Fibroblast of the aortic adventitia (primary cell): ENCODE measurements at places on chromosomes 2 and 18. TPM values are rescaled to one million over a fixed set of nuclear protein-coding genes. Genes with fewer than 3 reads are reported as not detected.

The G6PC2 gene
- not detected in 2 replicates for total RNA-seq

The CD28 gene
- total RNA-seq: not detected in 2 replicates

The PROM2 gene
- 0.18 and 0.33 TPM in 2 replicates for total RNA-seq

The CHRNG gene
- not detected in 2 replicates for total RNA-seq

The MGAT4A gene
- total RNA-seq: 0.36 and 0.74 TPM in 2 replicates

The AQP12A gene
- not detected in 2 replicates for total RNA-seq

The NAT8 gene
- total RNA-seq: not detected in 2 replicates
